GM12878 (cell line): ENCODE measurements at places on chromosomes 4 and X. TPM values are rescaled to one million over a fixed set of nuclear protein-coding genes. Genes with fewer than 3 reads are reported as not detected.

- H3K27ac ChIP-seq, result no peak overlapping the region
- H3K27me3 ChIP-seq, result no peaks in the 10 kb centered on the region
- DNase-seq, result no peak
These were observed 586.5 kb upstream of the FTHL17 start for GRCh38 chrX:31658360-31658759.

SLC7A11 gene
- 3.6 and 4.0 TPM in 2 replicates for total RNA-seq

DNA sequence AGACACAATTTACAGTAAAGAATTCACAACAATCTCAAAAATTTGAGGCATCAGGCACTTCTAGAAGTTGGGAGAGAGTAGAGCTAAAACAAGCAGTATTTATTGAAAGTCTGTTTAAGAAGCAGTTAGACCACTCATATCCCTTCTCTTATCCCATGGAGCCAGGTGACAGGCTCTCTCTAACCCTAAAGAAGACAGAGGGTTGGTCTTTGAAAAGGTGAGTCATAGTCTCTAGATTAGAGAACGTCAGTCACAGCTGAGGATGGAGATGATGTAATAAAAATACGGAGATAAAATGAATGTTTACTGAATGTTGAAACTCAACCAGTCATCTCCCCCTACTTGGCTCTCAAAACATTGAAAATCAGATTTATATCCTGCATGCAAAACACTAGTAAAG is 223.8 kb downstream of the CHIC2 start:
- no peaks in the 10 kb centered on the region for H3K27me3 ChIP-seq
- H3K4me1 ChIP-seq, result no peaks in the 10 kb centered on the region
- no peak overlapping the region for H3K27ac ChIP-seq
- H3K4me3 ChIP-seq, result no peak overlapping the region

- no peak overlapping the region for H3K27ac ChIP-seq
- no peaks in the 10 kb centered on the region for H3K27me3 ChIP-seq
- no peak overlapping the region for H3K4me3 ChIP-seq
These were observed 58.1 kb upstream of the IL2 start for GRCh38 chr4:122514671-122515070.

- H3K36me3 ChIP-seq, result no peaks in the 10 kb centered on the region
- no peak overlapping the region for H3K4me3 ChIP-seq
- no peak for DNase-seq
- no peaks in the 10 kb centered on the region for H3K4me1 ChIP-seq
- no peaks in the 10 kb centered on the region for H3K27me3 ChIP-seq
These were observed 259.7 kb downstream of the PPARGC1A start for GRCh38 chr4:23630110-23630509.

DNA sequence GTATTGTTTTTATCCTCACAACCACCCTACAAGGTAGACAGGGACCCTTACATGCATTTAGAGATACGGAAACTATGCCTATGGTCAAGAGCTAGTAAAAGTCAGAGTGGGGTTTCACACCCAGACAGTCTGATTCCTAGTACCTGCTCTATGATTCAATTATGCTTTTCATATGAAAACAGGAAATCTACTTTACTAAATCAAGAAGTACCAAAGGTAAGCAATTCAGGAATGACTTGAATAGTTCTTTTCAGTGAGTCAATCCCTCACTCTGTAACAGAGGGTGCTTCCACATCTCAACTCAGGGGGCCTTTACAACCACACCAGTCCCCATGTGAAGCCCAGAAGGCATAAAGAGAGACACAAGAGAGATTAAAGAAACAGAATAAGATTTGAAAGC is 191.4 kb downstream of the PPP3CA start:
- no peak overlapping the region for H3K4me3 ChIP-seq
- H3K27me3 ChIP-seq, result no peaks in the 10 kb centered on the region
- peaks cover 13% of the 10 kb centered on the region for H3K4me1 ChIP-seq
- no peaks in the 10 kb centered on the region for H3K36me3 ChIP-seq
- H3K27ac ChIP-seq, result no peak overlapping the region
- no peak for DNase-seq
